ENCODE measurements at places on chromosomes 1 and 21.

- DNase-seq = no peak
These were observed 1.3 kb downstream of the CMPK1 start for GRCh38 chr1:47334765-47335435.

DNA sequence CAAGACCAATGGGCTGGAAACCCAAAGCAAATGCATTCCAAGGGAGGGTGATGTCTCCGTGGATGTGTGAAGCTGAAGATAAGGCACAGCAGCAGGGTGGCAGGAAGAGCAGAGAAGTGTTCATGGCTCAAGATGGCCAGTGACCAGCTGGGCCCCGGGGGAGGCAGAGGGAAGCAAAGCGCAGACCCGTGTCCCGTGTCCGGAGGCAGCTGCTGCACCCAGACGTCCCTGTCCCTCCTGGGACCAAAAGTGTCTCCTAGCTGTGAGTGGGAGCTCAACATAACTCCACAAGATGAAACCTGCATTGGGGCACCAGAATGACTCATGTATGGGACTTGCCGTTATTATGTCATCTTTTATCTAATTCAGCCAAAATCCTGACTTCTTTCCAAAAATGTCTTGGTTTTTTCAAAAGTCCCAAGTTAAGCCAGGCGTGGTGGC lies 118.2 kb downstream of the RIPK4 start:
- no peak for DNase-seq

DNA sequence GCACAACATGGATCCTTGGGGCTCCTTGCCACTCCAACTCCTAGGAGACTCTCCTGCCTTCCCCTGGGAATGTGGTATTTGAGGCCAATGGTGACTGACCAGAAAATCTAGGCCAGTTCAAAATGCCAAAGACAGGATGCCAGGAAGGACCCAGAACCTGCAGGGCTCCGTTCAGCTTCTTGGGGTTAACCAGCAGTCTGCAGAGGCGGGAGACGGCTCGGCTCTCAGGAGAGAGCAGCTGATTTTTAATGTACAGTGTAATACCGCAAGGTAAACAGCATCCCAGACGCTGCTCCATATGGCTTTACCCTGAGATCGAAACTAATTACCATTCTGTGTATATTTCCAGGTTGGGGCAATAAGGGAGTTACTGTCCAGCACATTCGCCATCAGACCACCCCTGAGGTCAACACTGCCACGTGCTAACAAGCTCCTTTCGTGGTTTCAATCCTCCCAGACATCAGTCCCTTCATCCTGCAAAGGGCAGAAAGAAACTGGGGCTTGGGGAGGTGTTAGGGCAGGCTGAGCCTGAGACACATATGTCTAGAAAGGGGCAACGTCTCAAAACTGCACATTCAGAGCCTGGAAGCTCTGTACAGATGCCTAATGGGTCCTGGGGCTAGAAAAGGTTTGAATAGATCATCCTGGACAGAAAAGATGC lies 16.7 kb downstream of the ITPKB start:
- DNase-seq = peak; percentile 24

GRCh38 chr1:209256766-209257350 lies 326.7 kb upstream of the CAMK1G start:
- no peak for DNase-seq

- peak; percentile 81 for DNase-seq
These were observed 202.0 kb downstream of the USH2A start for GRCh38 chr1:216221260-216221700.

DNA sequence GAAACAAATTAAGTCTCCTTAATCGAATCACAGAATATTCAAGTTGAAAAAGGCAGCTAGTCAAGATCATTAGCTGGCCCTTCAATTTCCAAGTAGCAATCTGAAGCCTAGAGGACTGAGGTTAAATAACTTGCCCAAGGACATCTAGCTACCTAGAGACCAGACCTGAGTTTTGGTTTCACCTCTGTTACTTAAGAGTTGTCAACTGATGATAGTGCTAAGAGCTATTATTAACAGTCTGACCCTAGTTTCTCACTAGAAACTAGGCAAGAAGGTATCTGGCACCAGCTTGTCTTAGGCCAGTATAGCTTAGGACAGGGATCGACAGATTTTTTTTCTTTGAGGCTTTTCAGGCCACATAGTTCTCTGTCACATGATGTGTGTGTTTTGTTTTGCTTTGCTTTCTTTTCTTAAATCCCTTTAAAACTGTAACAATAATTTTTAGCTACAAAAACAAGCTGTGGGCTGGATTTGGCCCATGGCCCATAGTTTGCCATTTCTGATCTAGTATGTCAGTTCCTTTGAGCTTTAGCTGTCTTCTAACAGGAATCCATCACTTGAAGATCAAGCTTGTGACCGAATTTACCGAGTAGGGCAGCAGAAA lies 23.2 kb downstream of the TRIM45 start:
- DNase-seq = no peak

DNA sequence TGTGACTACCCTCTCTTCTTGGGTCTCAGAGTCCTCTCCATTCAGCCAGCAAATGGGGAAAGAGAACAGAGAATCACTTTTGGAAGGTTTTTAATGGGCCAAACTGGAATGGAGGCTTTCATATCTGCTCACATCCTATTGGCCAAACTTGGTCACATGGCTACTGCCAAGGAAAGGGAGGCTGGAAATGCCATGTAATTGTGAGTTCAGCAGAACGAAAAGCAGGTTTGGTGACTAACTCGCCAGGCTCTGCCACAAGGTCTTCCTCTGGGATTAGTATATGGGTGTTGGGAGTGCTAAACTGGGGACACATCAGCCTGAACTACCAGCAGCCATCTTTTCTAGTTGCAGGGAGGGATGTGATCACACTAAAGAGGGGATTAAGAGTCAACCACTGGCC lies 19.2 kb downstream of the RD3 start:
- no peak for DNase-seq

DNA sequence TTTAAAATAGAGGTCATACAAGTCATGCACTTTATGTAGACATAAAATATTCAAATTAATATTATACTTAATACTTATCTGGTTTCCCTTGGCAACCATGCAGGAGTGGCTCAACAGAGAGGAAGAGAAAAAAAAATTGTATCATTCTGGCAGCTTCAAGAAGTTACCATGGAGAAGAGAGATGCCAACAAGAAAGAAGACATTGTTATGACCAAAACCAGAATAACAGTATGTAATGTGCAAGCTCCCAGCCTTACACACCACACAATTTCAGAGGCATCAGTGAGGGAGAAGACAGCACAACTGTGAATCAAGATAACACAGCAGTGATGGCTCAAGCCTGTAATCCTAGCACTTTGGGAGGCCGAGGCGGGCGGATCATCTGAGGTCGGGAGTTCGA lies 49.1 kb upstream of the RCOR3 start:
- no peak for DNase-seq

- DNase-seq = no peak
These were observed 273.7 kb upstream of the ST6GALNAC5 start for GRCh38 chr1:76593618-76594017.

DNA sequence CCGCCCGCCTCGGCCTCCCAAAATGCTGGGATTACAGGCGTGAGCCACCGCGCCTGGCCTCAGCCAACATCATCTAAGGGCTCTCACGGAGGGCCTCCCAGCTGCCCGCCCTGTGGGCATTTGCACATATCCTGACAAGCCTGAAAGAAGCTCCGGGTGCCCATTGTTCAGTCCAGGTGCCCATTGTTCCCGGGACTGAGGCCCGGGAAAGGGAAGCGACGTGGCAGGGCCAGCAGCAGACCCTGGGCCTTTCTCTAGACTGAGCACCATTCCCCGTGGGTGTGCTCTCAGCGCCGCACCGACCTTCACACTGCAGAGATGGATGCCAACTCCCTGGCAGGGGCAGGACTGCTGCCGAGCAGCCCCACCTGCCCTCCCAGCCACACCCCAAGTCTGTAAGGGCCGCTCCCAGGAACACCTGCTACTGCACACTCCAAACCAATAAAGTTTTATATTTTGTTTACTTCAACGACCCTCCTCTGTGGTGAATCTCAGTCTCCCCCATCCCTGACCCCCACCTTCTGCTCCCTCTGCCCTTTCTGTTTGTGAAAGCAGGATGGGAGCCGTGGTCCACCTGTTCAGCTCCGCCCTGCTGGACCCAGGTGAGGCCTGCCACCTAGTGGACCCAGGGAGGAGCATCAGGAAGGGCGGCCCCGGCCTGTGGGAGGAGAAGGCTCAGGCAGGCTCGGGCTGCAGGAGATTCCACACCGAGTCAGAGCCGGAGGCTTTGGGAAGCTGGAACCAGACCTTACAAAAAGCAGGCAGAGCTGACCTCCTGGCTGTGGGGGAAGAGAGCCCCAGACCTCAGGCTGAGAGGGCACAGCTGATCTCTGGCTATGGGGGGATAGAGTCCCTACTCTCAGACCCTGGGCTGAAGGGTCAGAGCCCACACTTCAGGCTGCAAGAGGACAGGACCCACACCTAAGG lies 1.1 kb upstream of the TMEM82 start:
- DNase-seq = peak; percentile 98

DNA sequence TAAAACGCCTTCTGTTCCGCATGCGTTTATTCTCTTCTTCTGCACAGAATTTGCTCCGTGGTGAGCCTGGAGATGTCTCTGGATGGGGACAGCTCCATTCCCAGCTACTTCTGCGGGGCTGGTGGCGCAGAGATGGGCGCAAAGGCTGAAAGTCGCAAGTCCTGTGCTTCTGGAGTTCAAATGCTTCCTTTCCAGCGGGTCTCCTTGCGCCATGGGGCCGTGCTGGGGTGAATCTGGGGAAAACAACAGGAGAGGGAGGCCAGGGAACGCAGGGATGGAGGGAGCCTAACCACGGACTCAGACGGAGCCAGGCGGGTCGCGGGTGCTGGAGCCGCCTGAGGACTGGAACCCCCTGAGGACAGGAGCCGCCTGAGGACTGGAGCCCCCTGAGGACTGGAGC lies 2.9 kb upstream of the OR2T12 start:
- no peak for DNase-seq

DNA sequence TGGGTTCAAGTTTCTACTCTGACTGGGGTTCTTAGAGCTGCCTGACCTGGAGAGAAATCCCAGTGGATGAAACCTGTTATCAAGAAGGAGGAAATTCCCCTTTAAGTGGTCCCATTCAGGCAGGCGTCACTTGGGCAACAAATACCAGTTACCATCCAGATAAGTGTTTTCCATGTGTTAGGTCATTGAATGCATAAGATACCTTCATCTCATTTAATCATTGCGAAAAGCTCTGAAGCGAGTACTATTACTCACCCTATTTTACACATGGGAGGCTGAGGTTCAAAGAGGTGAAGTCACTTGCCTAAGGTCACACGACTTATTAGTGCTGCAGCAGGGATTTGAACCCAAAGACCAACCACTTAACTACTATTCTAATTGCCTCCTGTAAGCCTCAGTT lies 45.5 kb upstream of the RPL11 start:
- no peak for DNase-seq
